ENCODE measurements at places on chromosomes 3 and 15.
A peak's percentile ranks its signal among the peaks of the same experiment; 100 is the strongest.

DNA sequence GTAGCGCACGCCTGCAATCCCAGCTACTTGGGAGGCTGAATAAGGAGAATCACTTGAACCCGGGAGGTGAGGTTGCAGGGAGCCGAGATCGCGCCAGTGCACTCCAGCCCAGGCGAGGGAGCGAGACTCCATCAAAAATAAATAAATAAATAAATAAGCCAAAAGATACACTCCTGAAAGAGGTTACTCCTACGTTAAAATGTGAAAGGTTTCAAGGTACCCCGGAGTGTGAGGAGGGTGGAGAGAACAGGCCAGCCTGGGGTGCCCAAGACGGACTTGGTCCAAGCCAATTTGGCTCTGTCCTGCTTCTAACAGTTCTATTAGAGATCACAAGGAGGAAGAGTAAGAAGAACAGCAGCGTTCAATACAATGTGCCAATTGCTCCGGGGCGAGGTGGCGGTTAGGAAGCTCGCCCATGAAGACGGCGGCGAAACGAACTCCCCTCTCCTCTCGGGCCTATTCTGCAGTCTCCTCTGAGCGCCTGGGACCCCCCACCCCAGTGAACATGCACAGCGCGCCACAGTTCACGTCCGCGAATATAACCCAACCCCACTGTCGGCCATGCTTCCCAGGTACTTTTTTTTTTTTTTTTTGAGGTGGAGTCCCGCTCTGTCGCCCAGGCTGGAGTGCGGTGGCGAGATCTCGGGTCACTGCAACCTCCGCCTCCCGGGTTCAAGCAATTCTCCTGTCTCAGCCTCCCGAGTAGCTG is 942 bp downstream of the ELP6 start:
- no peak for DNase-seq

GRCh38 chr3:158847452-158847821 is 45.6 kb downstream of the MFSD1 start:
- DNase-seq: no peak

GRCh38 chr3:134594331-134594741 is 56.5 kb downstream of the KY start:
- peak; percentile 61 for DNase-seq

DNA sequence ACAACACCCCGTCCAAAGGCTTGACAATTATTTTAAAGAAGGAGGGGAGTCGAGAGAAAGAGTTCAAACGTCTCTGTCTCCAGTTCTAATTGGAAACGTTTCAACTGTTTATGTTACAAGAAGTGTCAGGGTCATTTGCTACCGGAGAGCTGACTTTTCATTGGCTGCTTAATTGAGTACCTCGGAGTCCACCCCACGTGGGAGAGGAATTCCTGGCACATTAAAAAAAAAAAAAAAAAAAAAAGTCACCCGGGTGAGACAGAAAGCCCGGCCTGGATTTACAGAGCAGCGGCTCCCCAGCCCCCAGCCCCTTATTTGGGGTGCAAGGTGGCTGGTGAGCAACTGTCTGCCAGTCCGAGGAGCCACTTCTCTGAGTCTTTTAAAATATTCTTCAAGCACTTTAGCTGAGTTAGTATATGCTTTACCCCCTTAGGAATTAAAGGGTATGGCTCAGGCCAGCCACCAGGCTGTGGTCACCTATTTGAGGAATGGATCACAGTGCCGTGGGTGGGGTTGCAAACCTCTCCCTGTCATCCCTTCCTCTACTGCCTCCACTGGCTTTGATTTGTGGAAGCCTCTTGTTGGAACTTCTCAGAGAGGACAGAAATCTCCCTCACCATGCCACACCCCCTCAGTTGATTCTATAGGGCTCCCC is 3.9 kb upstream of the TLE3 start:
- DNase-seq: peak; percentile 67

DNA sequence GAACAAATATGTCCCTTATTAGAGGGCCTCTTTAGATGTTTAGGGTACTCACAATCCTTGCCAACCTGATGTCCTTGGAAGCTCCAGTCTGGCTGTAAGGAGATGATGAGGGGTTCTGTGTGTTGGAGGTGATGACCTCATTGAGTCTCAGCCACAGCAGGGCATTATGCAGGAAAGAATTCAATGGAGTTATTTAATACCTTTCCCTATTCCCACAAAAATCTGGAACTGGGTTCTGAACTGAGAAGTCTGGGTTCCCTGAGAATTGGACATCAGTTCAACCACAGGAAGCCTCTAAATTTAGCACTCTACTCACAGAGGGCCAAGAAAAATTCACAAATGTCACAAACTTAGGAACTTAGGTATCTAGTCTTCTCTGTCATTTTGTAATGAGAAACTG is 36.9 kb downstream of the SLC35A5 start:
- DNase-seq: no peak

- no peak for DNase-seq
These were observed 159.8 kb upstream of the CTDSPL start for GRCh38 chr3:37701734-37702433.

DNA sequence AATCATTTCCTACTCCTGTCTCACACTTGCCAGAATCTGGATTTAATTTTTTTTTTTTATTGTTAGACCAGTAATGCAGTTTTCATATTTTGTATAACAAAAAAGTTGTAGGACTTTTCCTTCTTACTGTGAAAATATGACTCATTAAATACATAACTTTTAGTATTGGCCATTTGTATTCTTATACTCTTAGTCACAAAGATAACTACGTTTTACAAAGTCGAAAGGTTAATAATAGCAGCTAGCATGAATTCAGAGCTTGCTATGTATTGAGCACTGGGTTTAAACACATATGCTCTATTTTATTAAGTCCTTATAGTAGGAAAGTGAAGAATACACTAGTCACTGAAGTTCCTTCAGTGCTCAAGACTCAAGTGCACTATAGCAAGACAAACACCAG is 43.1 kb downstream of the LRRN1 start:
- no peak for DNase-seq

- no peak for DNase-seq
These were observed 2.8 kb downstream of the TBC1D23 start for GRCh38 chr3:100263583-100263982.

GRCh38 chr15:51405693-51406523 is 64.5 kb downstream of the GLDN start:
- DNase-seq: no peak

DNA sequence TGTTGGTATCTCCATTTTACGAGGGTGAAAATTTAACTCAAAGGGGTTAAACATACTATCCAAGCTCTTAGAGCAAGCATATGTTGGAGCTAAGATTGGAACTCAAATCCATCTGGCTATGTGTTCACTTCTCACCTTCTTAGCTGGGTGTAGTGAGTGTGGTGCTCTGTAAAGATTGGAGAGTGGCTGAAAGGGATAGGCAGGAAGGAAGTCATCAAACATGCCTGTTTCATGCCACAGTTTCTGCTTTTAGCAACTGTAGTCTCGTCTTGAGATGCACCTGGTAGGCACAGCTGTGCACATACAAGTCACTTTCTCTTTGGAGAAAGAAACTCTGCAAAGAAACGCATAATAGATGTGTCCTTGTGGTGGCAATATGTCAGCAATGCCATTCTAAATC is 189.1 kb upstream of the MDFIC2 start:
- DNase-seq: no peak

GRCh38 chr3:140128217-140128616 is 193.2 kb downstream of the CLSTN2 start:
- no peak for DNase-seq

DNA sequence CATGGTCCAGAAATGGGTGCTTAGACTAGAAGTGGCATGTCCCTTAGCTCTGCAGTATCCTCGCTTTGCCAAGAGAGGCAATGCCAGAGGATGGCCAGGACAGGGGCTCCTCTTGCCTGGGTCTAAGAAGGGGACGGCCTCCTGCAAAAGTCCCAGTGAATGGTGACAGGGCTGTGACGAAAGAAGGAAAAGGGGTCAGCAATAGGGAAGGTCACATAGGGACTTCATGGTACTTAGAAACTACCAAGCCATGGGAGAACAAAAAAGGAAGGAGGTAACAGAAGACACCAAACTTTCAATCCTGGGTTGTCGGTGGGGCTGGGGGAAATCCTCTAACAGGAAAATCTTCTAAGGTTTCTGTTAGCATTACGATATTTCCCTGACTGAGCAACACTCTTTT is 36.2 kb upstream of the ATOSA start:
- no peak for DNase-seq

GRCh38 chr15:63544258-63545026 is 40.0 kb downstream of the USP3 start:
- no peak for DNase-seq

GRCh38 chr3:179961703-179962078 is 75.0 kb downstream of the PEX5L start:
- DNase-seq: peak; percentile 46

DNA sequence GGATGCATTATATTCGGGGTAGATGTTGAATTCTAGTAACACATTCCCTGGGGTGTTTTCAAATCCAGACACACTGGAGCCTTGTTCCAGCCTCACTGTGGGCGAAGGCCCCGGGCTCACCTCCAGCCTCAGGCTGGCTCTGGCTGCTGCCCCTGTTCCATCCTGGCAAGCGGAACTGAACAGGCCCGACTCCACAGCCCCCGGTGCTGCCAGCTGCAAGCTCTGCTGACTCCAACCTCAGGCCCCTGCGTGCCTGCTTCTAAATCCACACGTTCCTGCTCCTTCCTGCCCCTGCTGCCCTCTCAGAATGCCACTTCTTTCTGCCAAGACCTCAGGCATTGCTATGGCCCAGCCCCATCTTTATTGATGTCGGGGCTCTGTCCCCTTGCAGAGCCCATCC is 90.6 kb downstream of the LIPC start:
- DNase-seq: no peak

DNA sequence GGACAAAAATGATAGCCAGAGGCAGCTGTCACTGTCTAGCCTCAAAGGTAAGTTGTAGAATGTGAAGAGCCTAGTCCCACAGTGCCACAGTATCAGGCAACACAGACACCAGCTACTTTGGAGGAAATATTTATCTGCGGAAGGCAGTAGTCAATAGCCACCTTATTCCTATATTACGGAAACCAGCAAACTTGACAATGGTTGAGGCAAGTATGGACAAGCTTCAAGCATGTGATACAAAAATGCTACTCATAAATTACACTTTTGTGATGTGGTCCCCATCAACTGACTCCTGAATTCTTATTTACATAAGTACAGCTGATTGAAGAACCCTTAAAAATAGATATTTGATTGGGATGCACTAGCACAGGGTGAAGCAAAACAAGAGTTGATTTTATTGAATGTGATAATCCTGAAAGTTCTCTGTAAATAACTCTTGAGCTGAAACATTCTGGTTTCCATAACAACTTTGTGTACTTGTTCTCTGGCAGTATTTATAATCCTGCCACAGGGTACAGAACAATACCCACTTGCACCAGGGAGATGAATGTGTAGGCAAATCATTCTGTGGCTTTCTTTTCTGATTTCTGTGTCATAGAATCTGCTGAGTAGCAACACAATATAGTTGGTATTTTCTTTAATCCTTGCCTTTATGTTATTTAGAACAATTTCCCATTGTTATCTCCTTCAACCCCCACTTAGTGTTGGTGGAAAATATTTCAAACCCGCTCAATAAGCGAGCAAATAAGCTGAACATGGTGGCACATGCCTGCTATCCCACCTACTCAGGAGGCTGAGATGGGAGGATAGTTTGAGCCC is at the start of gene ANKUB1:
Gene ANKUB1 (minus strand): TSS at position 103 of the 819 bp plus-strand sequence. CDS start 188 bp downstream, outside the sequence.
- no peak for DNase-seq

DNA sequence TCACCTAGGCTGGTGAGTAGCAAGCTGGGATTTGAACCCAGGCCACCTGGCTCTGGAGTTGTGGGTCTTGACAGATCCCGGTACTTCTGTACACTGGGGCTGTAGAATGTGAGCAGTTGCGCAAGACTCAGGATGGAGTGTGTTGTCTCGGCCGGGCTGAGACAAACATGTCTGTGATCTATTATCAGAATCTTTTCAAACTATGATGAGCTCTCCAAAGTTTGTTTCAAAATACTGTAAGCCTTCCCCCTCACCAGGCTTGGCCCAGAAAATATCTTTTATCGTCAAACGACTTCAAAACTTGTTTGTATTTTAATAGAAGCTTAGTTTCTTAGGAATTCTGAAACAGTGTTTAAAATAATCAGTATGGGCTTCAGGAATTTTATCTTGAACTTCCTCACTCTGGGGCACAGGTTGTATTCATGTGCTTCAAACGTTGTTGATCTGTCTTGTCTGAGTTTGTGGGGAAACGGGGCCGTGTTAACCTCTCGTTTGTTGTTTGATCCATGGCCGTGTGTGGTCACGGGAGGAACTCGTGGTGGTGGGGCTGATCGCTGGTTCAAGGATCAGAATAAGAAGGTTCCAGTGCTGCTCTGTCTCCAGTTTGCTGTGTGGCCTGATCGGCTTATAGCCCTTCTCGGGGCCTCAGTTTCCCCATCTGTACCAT is 40.3 kb upstream of the TFRC start:
- DNase-seq: no peak

DNA sequence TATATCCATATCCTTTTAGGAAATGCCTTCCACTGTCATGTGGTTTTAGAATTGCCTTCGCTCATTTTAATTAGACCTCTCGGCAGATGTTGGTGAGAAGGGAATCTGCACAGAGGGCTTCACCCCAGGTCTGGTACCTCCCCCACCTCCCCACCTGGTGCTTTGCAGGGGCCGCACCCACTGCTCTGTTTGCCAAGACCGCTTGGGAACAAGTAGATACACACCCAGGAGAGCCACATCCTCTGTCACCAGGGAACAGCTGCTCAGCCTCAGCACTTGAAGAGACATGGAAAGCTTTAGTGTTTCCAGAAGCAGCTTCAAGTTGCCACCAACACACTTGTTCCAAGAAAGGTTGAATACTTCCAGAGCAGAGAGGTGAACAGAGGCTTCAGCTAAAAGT is 21.8 kb downstream of the LRRC31 start:
- peak; percentile 35 for DNase-seq

GRCh38 chr3:11221818-11222415 is 50.3 kb upstream of the ATG7 start:
- DNase-seq: no peak

GRCh38 chr15:59998950-59999611 is 5.0 kb upstream of the FOXB1 start:
- DNase-seq: no peak

GRCh38 chr15:42152196-42152920 is 4.1 kb downstream of the PLA2G4F start:
- DNase-seq: no peak

GRCh38 chr3:115784739-115785536 is 161.6 kb downstream of the GAP43 start:
- DNase-seq: no peak

- no peak for DNase-seq
These were observed 166.4 kb downstream of the CADPS start for GRCh38 chr3:62708638-62709373.

GRCh38 chr3:194269610-194270145 is 81.5 kb downstream of the CPN2 start:
- DNase-seq: no peak

GRCh38 chr3:58117561-58118181 is 93.1 kb downstream of the DNASE1L3 start:
- no peak for DNase-seq

DNA sequence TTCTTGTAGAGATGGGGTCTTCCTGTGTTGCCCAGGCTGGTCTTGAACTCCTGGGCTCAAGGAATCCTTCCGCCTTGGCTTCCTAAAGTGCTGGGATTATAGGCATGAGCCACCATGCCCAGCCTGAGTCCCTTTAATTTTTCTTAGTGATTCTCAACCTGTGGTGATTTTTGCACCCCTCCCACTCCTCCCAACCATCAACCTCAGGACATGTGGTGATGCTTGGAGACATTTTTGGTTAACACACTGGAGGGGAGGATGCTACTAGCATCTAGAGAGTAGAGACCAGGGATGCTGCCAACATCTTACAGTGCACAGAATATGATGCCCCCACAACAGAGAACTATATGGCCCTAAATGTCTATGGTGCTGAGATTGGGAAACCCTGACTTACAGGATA is 83.0 kb upstream of the LMOD3 start:
- no peak for DNase-seq
